ENCODE measurements at places on chromosomes 6 and 20.

DNA sequence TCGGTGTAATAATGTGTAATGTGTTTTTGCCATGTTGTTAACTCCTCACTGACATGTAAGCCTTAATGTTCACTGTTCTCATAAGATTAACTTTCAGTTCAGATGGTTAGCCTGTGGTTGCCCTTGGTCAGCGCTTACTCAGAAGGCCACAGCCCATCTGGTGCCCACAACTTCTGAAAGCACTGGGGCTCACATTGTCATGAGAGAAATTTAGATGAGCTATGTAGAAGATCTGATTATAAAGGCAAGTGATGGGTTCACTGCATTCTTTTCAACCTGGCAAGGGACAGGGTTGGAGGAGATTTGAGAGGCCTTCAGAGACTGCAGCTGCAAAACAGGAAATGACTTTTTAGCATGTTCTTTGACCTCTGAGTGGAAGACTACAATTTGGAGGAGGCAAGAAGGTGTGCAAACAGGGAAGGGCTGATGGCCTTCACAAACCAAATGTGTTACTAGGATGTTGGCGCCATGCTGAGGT lies 242.3 kb upstream of the SUPT3H start:
- DNase-seq: no peak

- DNase-seq: no peak
Measured at GRCh38 chr20:17688965-17689364, 6.9 kb upstream of the RRBP1 start.

DNA sequence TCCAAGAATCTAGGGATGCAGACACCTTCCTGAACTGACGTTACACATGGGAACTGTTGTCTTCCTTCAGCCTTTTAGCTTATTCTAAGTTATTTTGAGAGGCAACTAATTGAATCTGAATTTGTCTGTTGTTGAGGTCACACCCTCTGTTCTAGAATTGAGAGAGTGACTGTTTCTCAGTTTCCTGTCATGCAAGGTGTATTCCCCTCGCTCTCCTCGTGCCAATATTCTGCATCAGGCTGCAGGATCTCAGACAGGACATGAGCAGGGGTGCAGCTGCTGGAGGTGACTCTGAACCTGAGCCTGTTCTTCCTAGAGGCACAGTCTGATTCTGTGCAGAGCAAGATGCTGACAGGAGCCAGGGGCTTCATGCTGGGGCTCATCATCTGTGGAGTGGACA lies 52.5 kb downstream of the HLA-DPB1 start:
- DNase-seq: no peak

DNA sequence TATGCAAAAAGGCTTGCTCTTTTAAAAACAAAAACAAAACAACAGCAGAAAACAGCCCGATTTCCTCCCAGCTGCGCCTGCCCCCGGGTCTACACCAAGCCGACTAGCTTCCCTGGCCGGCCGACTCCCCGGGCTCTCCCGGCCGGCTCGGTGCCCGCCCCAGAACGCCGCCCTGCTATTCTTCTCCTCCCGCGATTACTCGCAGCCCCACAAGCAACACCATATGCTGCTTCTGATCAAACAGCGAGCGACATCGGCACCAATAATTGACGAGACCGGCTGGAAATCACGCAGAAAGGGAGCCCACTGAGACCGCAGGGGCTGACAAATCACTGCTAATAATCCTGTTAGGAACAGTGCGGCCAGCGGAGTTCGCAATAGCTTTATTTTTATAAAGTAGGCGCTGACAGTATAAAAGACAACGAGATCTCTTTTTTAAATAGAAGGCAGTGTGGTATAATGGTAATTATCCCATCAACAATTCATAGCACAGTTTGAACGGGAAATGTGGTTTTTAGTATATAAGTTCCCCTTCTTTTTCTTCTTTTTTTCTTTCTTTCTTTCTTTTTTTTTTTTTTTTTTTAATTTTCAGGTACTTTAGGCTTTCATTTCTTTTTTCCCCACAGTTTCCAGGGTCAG lies 3.3 kb downstream of the SIM1 start:
- DNase-seq: no peak

DNA sequence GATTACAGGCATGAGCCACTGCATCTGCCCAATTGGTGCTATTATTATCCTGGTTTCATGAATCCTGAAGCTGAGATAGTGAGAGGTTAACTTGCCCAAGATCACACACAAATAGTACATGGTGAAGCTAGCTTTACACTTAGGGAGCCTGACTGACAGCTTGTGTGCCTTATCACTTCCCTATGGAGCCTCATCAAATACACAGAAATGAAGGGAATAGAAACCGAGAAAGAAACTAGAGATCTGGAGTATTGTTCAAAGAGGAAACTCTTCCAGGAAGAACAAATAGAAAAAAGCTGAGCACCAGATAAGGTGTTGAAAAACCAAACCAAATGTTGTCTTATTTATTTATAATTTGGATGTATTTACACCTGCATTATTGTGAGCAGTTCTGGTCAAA lies 155.0 kb upstream of the CITED2 start:
- no peak for DNase-seq

- DNase-seq: no peak
Measured at GRCh38 chr6:105874835-105875626, 211.1 kb upstream of the PRDM1 start.

GRCh38 chr6:36873612-36874442 lies 776 bp downstream of the PPIL1 start:
- peak; percentile 14 for DNase-seq

- no peak for DNase-seq
Measured at GRCh38 chr20:36248836-36249235, 12.6 kb downstream of the AAR2 start.

- DNase-seq: no peak
Measured at GRCh38 chr6:28683945-28684538, 158.4 kb downstream of the GPX5 start.
